ENCODE measurements at places on chromosomes 12 and 14.

- no peak for DNase-seq
Observed at GRCh38 chr14:54692284-54692772, 125.4 kb downstream of the SAMD4A start.

DNA sequence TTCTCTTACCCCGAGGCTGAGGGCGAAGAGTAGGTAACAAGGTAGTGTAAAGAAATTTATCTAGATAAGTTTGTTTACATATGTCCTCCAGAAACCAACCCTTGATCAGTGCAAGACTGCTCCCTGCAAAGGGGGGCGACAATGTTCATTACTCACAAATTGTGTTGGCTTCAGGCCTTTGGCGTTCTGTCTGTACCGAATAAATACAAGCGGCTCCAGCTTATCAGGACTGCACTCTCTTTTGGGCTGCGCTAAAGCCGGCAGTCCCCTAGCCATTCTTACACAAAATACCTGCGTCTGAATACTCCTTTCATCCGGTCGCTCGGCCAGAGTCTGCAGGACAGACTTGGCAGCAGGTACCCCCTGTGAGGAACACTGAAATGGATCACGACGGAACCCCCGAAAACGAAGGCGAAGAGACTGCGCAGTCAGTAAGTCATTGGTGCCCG is 116.4 kb downstream of the PPHLN1 start:
- no peak for DNase-seq

DNA sequence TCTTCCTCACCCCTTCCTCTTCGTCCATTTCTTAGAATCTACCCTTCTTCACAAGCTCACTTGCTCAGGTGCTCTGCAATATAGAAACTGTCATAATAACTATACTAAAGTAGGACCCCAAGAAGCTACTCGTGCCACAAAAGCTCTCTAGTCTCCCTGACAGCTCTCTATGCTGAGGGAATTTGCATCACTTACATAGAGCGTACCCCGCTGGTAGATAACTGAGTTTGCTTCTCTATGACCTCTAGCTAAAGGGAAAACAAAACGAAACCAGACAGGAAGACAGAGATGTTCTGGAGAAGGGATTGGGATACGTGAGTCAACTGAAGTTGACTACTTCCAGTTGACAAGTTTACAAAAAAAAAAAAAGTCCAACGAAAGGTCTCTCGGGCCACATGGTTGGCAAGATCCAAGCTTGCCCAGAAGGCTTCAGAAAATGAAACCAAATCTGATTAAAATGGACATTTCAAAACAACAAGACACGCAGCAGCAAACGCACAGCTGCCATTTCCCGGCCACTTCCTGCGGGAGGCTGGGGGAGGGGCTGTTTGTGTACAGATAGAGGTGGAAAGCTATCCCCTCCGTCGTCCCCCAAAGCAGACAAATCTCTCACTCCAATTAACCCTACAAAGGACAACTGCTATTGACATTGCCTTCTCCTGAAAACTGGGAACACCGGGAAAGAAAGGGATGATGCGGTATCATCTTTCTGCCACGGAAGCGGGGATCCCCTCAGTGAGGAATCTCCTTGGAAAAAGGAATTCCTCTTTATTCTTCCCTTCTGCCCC is 1.3 kb downstream of the BAZ2A start:
- no peak for DNase-seq

DNA sequence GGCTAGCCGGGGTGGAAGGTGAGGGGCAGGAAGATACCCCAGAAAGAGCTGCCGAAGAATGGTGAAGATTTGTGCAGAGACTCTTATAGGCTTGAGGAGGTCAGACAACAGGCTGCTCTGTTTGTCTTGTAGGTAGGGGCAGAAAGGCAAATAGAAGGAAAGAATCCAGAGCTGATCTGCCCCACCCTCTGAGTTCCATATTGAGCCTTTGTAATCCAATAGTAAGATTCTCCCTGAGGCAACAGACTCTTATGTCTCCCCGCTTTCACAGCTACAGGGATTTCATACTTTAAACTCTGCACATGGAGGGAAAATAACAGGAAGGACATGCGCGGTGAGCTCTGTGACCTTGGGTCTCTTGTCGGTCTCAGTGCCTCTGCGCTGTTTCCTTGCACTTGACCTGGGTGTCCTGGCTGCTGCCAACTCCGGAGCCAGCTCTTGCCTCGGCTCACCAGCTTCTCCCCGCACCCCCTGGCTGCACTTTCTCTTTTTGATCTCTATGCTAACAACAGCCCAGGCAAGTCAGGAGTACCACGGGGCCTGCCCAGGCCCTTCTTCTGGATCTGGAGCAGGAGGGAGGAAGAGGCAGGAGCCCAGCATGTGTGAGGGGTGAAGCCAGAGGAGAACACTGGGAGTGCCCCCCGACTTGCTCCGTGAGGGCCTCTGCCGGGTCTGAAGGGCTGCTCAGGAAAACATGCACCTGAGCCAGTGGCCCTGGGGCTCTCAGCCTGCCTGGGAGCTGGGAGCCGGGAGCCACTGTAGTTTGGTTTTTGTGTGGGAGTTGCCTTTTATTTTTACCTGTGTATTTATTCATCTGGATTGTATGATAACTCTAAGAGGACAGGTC is 75.8 kb downstream of the PPP1R36 start:
- no peak for DNase-seq

- DNase-seq: no peak
Observed at GRCh38 chr12:120849765-120850164, 54.4 kb downstream of the SPPL3 start.

DNA sequence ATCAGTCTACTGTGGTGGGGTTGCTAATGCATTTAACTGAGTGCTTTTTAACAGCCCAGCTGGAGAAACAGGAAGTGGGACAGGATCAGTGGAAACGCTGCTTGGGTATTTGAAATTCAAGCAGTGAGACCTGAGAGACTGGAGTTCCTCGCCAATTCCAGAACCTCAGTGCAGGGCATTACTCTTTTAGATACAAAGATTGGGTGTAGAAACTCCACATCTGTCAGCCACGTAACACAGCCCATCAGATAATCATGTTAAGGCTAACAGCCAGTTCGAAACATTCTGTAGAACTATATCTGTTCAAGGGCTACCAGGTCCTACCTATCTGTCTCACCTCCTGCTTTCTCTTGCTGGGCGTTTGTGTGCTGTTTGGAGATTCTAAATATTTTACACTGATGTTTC is 45.5 kb downstream of the RAD52 start:
- DNase-seq: no peak

GRCh38 chr12:19244312-19244711 is 114.8 kb downstream of the PLEKHA5 start:
- DNase-seq: no peak

DNA sequence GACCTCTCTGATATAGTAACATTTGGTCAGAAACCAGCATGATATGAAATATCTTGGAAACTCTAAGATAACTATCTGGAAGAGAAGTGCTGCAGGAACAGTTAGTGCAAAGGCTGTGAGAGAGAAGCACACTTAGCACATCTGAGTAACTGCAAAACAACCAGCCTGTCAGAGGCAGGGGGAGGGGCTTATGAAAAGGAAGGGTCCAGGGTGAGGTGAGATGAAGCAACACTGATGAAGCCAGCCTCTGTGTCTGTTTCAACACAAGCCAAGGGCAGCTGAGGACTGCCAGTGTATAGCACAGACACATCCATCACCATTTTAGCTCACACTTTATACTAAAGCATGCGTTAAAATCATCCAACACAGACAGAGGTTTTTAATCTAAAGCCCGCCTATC is 37.4 kb upstream of the OVCH1 start:
- no peak for DNase-seq

DNA sequence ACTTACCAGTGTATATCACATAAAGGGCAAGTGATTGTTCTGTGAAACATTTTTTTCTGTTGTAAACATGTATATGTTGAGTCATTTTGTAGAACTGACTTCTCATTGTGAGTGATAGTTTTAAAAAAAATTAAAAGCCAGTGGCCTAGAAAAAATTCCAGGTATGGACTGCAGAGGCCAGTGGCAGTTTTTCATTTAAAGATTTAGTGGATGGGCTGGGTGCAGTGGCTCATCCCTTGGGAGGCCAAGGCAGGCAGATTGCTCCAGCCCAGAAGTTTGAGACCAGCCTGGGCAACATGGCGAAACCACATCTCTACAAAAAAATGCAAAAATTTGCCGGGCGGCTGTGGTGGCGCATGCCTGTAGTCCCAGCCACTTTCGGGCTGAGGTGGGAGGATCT is 84.7 kb upstream of the MDM1 start:
- no peak for DNase-seq

DNA sequence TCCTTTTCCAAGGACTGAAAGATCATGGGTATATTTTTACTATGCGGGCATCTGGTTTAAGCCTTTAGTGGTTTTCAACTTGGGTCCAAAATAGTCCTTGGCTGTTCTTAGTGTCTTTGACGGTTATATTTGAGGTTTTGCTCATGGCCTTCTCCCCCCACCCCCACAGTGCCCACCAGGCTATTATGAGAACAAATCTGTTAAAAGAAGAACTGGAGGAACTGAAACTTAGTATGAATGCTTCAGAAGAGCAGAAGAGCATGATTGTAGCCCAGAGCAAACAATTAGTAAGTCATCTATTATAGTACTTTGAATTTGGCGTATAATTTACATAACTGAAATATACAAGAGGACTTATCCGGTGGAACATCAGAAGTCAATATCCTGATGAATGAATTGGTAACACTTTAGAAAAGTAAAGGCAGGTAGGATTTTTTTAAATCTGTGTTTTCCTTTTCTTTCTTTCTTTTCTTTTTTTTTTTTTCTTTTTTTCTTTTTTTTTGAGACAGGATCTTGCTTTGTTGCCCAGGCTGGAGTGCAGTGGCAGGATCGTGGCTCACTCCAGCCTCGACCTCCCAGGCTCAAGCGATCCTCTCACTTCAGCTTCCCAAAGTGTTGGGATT is 71.8 kb upstream of the BCAT1 start:
- DNase-seq: no peak

DNA sequence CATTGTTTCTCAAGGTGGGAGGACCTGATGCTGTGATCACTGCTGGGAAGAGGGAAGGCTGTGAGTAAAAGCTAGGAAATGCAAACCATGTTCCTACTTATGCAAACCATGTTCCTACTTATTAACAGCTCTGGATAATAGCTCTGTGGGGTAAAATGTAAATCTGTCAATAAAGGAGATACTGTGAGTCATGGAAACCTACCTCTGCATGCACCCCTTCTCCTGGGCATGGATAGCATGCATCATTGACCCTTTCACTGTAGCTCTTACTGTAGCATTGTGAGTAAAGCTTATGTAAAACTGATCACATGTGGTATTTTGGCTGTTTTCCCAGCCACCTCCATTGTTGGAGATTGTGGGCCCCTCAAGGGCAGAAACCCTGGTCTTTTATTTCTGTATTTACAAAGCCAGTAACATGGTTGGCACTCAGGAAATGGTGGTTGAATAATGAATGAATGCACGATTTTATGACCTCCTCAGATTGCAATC is 253.7 kb downstream of the GRIN2B start:
- DNase-seq: no peak

GRCh38 chr12:114626-115211 is 48.2 kb downstream of the IQSEC3 start:
- no peak for DNase-seq

DNA sequence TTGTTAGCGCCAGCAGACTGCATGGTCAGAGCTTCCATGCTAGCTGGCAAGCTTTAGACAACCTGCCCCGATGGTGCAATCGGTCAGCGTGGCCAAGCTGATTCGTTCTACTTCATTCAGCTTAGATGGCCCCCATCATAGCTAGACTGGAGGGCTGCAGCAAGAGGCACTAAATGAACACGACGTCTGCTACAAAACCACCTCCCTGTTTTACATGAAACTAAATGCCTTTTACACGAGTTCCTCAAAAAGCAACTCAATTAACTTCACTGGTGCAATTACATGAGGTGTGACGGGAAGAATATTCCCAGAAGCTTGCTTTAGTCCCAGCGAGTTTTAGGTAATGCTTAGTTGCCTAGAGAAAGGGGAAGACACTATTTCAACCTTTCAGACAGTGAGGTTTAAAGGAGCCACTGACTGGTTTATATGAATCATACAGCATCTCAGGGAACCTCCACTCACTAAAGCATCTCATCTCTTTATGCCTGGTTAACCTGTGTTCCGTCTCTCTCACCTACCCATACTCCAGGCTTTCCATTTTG is 8.4 kb downstream of the NIN start:
- DNase-seq: no peak

DNA sequence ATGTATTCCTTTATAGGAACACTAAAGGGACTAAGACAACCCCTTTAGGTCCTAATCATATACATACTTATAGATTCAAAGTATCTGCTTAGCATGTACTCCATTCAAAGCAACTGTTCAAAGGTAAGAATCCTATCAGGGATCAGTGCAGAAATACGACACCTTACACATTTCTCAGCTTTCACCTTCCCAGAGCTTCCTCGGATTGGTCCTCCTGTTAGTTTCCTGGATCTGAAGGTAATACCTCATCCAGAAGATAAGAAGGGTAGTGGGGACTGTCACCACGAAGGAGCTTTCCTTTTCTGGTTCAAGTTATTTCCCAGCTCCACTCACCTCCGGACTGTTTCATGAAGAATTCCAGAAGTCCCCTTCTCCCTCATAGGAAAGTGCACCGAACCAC is 38.0 kb downstream of the RCOR1 start:
- no peak for DNase-seq

GRCh38 chr14:104221636-104222369 is 83.4 kb downstream of the KIF26A start:
- no peak for DNase-seq

DNA sequence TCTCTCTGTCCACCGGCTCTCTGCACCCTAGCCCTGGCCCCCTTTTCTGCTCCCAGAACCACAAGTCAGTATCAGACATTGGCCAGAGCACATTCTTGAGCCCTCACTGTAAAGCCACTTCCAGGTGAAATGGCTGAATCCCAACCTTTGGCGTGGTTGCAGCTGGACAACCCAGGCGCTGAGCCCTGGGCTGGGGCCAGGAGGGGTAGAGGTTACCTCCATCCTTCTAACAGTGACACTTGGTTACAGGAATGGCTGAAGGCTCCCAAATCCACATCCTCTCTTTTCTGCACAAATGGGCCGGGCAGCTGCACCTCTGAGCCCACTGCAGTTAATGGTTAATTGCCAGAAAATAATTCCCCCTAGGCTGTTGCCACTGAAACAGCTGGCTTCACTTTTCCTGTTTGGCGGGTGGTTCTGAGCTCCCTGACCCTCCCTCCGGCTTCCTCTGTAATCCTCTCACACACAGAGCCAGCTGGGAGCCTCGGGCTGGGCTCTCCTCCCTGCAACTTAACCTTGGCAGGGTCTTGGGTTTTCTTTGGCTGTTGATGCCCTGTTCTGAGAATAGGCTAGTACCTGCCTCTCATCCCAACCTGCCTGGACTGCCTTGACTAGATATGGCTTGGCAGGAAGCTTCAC is 44.1 kb downstream of the TSPAN11 start:
- no peak for DNase-seq

Measured in stimulated activated CD4-positive, alpha-beta T cell treated with anti-CD3 and anti-CD28 coated beads, Interleukin-2, amount 100 ng/mL, for 4 hours (primary cell).